ENCODE measurements at places on chromosomes 5 and 9.
A peak's percentile ranks its signal among the peaks of the same experiment; 100 is the strongest.

DNA sequence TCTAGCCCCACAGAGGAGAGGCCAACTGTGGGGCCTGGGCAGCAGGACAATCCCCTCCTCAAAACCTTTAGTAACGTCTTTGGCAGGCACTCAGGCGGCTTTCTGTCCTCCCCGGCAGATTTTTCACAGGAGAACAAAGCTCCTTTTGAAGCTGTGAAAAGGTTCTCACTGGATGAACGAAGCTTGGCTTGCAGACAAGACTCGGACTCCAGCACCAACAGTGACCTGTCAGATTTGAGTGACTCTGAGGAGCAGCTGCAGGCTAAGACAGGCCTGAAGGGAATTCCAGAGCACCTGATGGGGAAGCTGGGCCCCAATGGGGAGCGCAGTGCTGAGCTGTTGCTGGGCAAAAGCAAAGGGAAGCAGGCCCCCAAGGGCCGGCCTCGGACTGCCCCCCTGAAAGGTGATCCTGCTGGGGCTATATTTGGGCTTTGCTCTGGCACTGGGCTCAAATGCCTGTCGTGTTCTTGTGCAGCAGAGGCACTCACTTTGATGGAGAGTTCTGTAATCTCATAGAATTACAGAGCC, 39.4 kb downstream of the KDM3B start:
- DNase-seq: no peak

DNA sequence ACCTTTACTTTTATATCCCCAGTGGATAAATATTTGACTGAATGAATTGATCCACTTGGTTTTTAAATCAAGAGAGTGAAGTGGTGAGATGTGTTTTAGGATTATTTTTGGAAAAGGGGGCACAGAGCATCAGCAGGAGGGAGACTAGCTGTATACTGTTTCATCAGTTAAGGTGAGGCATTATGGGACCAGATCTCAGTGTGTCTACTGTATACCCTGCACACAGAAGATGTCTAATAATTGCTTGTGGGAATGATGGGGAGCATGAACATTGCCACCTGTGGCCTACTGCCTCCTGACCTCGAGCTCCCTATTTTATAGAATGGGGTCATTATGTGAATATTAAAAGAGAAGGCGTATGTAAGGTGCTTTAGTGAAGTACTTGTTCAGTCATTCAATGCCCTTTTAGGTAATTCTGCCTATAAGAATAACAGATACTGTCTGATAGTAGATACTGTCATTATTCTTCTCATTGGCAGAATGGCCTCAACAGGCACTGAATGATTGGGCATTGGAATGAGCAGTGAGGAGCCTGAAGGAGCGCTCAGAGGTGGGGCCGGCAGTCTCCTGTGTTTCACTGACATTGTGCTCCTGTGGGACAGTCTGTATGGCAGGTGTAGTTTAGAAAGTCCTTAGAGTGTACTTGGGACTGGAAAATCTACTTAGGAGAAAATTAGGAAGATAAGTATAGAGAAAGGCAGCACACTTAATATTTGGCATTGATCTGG, 47.4 kb upstream of the FAM120AOS start:
- no peak for DNase-seq

- DNase-seq: peak; percentile 19
Measured at GRCh38 chr5:34657274-34657921, 1.3 kb downstream of the RAI14 start.

- DNase-seq: no peak
Measured at GRCh38 chr5:33230467-33231078, 210.2 kb upstream of the TARS1 start.

GRCh38 chr5:109865637-109866036, 175.9 kb downstream of the MAN2A1 start:
- DNase-seq: no peak

- no peak for DNase-seq
Measured at GRCh38 chr9:131628459-131629225, 83.3 kb downstream of the PRRT1B start.

DNA sequence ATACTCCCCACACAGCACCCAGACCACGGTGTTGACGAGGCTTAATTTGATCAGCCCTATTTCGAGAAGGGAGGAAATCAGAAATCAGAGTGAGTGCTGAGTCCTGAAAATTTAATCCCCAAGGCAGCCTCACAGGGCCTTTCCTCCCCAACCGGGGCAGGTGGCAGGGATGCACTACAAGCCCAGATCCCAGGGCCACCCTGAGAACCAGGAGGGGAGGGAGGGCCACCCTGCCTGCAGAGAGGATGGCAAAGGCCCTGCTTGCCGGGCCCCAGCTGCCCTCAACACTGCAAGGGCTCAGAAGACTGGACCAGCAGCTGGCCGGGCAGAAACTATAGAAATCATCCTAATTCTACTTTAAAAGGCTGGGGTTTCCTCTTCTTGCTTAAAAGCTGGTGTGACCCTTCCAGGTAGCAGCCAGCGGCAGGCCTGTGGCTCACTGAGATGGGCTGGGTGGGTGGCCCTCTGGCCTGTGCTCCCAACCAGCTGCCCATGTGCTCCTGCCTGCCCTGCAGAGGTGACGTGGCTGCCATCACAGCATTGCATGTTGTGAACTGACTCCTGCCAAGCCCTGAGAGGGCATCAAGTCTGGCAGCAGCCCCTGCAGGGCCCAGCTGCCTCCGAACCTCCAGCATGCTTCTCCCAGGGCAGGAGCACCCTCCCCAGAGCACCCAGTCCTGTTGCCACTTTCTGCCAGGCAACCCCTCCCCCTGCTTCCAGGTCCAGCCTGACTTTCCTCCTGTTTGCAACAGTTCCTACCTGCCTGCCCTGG, 122.8 kb downstream of the ADAMTS2 start:
- no peak for DNase-seq

DNA sequence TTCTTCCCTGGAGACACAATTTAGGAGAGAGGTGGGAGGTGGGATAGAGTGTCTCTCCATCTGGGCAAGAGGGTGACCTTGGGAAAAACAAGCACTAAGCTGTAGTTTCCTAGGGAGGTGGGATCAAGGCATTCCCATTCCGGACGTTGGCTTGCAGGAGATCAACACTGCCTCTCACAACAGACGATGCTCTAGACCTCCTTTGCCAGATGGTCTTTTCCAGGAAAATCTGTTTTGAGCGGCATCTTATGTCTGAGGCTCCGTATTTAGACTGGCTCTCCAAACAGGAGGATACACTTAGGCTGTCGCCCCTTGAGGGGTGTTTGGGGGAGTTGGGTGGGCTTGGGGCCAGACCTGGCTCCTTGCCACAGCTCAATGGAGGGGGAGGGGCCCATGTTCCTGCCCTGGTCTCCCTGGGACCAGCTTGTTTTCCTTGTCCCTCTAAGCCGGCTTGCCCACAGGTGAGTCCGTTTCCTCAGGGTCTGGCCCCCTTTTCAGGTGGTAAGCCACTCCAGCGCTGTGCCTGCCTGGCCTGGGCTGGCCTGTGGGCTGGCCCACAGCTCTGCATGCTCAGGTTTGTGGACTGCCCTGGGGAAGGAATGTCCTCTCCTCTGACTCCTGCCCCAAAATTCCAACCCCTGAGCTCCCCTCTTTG, 2.4 kb downstream of the PSD2 start:
- DNase-seq: no peak

DNA sequence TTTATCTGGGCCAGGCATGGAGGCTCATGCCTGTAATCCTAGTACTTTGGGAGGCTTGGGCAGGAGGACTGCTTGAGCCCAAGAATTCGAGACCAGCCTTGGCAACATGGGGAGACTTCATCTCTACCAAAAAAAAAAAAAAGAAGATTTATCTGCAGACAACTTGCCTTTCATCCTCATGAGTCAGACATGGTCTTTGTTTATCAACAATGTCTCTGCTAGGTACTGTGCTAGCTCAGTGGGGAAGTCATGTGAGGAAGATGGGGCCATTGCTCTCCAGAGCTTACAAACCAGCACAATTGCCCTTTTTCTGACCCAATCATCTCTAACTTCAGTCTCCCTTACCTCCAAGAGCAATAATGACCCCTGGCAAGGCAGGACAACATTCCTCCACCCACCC, 1.6 kb downstream of the URM1 start:
- no peak for DNase-seq

- DNase-seq: peak; percentile 22
Measured at GRCh38 chr5:109690242-109690974, 681 bp downstream of the MAN2A1 start.

- DNase-seq: no peak
Measured at GRCh38 chr9:134216961-134217360, 52.6 kb upstream of the RNU6ATAC start.

DNA sequence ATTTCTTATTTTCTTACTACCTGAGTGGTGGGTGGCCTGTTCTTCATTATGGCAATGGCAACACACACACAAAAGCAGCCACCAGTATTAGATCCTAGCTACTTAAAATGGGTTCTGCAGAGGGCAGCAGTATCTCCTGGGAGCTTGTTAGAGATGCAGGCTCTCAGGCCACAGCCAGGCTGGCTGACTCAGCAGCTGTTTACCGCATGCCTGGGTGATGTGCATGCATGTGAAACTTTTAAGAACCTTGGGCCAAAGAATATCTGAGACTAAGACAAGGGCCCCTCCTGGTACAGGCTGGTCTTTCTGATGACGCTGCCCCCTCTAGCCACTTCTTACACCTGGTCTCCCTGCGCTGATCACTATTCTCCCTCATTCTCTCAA, 399.0 kb downstream of the MED10 start:
- DNase-seq: no peak

GRCh38 chr5:32767948-32768467, 56.9 kb downstream of the NPR3 start:
- no peak for DNase-seq

- no peak for DNase-seq
Measured at GRCh38 chr9:133132174-133132573, 11.1 kb upstream of the RALGDS start.

Data from breast epithelium (tissue), 4 donors.